Stimulated activated CD4-positive, alpha-beta T cell treated with anti-CD3 and anti-CD28 coated beads, TNF-alpha, amount 100 ng/mL, for 1 hour (primary cell): ENCODE measurements at places on chromosomes 2 and 18.
A peak's percentile ranks its signal among the peaks of the same experiment; 100 is the strongest.

DNA sequence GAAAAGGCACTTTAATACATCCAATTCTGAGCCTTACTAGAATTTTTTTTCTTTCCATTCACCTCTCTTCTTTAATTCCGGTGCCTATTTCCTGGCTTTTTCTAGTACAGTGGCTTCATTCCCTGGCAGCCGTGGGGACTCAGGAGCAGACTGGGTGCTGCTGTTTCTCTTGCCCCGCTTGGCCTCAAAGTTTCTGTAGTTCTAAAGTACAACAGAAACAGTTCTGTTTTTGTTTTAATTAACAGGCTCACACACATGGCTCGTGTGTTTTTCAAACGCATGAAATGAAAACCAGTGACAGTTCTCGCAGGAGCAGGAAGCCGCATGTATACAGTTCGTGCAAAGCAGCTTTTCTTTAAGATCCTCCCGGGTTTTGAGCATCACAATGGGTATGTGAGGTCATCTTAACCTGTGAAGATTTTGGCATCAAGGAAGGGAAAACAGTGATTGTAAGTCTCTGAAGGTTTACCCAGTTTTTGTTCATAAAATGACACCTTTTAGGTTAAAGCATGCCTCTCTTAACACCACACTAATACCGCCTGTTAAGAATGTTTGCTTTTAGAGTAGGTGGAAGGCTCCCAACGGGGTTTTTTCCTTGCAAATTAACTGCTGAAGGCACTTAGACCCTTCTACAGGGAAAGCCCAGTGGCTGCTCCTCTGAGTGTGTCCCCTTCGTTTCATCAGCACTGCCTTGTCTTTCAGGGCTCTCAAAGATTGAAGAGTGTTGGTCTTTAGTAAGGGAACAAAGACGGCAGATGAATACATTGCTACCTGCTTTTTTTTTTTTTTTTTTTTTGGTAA, 5.8 kb downstream of the FZD7 start:
- DNase-seq, result no peak

GRCh38 chr2:74238879-74239278, 40.5 kb downstream of the MTHFD2 start:
- DNase-seq, result no peak

DNA sequence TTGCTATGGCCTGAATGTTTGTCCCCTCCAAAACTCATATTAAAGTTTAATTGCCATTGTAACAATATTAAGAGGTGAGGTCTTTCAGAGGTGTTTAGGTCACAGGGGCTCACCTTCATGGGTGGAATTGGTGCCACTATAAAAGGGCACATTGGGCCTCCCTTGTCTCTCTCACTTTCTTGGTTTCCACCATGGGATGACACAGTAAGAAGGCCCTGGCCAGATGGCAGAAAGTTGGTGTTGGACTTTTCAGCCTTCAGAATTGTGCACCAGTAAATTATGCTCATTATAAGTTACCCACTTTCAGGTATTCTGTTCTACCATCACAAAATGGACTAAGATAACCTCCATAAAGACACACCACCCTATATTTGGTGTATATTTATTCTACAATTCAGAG, 102.1 kb downstream of the KLHL14 start:
- no peak for DNase-seq

DNA sequence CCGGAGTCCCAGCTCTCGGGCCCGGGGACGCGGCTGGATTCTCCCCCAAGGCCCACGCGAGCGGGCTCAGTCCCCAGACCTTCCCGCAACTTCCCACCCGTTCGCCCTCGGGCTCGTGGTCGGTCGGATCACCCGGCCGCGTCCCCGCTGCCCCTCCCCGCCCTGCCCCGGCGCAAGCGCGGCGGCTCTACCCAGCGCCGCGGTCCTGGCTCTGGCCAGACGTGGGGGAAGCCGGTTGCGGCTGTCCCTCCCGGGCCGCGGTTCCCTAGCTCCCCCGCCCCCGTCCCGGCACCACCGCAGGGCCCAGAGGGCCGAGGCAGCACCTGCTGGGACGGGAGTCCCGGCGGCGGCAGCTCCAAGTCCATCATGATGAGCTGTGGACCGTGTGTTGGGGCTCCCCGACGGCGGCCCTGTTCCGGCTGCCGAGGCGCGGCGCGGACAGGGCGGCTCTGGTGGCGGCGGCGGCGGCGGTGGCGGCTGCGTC, 276 bp downstream of the NFE2L2 start:
- DNase-seq, result no peak

DNA sequence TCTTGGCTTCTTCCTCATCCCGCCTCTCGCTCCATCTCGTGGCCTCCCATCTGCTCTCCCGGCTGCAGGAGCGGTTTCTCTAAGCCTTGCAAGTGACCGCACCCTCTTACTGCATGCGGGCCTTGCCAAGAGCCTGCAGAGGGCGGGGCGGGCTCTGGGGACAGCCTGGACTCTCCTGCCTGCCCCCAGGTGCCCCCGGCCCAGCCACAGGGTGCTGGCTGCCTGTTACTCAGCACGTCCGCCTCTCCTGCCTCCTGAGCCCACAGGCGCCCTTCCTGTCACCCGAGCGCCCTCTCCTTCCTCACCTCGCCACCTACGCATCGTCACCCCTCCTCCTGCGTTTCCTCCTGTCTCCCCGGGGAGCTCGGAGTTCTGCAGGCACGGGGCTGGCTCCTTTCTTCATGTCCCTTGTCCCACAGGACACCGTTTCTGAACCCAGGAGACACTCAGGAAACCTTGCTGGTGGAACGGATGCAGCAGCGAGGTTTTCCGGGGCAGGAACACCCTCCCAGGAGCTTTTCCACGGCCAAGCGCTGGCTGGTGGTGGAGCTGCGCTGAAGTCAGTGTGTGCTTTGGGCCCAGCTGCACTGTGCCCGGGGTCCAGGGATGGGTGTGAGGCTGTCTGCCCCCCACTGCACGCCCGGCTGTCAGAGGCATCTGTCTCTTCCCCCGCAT, 28.5 kb downstream of the HPCAL1 start:
- peak; percentile 51 for DNase-seq

DNA sequence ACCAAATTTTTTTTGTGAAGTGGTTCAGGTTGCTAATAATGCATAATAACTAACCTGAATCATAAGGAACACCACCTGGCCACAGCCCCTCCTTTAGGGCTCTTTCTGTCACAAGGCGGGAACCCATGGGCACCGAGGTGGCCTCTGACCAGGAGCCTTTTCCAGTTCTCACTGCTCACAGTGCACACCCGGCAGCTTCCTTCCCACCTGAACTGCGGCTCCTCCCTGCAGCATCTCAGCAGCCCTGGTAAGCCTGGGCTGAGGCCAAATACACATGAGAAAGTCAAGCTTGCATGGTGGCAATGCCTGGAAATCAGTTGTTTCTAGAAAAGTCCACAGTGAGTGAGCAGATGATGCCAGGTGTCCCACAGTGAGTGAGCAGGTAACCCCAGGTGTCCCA, 77.6 kb upstream of the SNTG2 start:
- DNase-seq, result no peak

DNA sequence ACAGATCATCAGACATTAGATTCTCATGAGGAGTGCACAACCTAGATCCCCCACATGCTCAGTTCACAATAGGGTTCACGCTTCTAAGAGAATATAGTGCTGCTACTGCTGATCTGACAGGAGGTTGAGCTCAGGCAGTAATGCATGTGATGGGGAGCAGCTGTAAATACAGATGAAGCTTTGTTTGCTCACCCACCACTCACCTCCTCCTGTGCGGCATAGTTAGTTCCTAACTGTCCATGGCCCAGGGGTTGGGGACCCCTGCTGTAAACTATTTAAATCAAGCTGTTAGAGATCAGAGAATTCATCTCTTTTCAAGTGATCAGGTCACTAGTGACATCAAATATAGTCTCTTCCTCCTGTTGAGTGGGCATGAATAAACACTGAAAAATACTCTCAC, 88.8 kb upstream of the ACVR2A start:
- DNase-seq, result no peak

- DNase-seq, result no peak
These were observed 48.2 kb upstream of the PPM1B start for GRCh38 chr2:44120428-44120827.

GRCh38 chr2:154655499-154655898, 43.0 kb upstream of the KCNJ3 start:
- no peak for DNase-seq
